NCI-H748 treated with DMSO at 0.1 percent for 48 hours (cell line): ENCODE measurements at places on chromosomes 12 and 14.

DNA sequence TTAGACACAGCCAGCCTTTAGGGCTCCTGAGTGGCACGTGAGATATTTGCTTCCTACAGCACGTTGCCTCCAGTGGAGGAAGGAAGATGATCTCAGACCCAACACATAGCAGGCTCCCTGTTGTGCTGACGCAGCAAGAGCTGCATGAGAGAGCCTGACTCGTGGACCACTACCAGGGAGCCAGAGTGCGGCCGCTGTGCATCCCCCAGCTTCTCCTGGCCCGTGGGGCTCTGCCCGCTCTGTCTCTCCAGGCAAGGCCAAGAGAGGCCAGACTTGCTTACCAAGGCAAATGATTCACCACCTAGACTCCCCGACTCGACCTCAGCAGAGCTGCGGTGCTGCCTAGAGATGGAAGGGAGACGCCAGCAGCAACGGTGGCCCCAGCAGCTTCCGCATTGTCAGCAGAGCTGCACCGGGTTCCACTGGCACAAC is 37.5 kb downstream of the MAP3K9 start:
- no peak for DNase-seq

DNA sequence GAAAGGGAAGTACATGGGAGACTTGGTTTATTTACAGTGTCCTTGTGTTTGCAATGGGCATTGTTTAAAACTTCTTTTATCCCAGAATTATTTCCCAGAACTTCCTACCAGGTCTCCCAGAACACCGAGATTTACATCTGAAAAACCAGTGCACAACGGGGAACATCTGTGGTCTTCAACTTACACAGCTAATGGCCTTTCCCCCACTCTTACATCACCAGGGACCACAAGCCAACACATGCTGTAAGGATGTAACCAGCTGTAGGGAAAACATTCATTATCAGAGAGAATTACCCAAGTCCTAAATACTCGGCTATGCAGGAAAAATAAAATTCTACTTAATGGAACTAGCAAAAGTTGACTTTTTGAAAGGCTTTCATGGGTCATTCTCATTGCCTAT is 267.6 kb downstream of the DUSP6 start:
- no peak for DNase-seq

GRCh38 chr12:13230500-13230899 is 34.0 kb downstream of the EMP1 start:
- no peak for DNase-seq

GRCh38 chr12:76307083-76307482 is 41.1 kb downstream of the BBS10 start:
- no peak for DNase-seq

DNA sequence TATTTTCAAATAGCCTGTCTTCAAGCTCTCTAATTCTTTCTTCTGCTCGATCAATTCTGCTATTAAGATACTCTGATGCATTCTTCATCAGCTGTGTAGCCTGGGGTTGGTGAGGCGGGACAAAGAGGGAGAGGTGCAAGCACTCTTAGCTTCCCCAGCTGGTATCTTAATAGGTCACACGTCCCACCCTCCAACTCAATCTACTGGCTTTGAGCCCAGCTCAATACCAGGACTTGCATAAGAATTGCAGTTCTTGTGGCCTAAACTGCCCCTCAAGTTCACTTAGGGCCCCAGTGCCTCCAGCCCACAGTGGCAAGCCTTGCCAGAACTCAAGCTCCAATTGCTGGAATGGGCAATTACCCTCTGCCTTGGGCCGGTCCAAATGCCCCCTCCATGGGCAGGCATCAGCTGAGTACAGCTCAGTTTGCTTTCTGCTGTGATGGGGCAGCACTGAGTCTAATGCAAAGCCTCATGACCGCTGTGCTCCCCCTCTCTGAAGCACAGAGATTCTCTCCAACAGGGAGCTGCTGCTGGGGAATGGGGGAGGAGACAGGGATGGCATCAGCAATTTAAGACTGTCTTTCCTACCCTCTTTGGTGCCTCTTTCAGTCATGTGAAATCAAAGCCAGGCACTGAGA is 5.6 kb upstream of the SPATA7 start:
- DNase-seq = no peak

DNA sequence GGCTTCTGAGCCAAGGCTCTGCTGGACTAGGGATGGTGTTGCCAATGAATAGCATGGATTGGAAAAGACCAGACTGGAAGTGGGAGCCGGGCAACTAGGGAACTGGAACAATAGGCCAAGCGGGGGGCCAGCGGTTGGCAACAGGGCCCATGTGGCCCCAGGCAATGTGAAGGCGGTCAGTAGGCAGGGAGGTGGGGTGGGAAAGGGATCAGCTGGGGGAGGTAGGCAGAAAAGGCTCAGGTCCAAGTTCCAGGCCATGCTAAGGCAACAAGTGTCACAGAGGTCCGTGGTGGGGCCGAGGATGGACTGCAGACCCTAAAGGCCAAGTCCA is 14.9 kb upstream of the MLXIP start:
- DNase-seq = no peak

DNA sequence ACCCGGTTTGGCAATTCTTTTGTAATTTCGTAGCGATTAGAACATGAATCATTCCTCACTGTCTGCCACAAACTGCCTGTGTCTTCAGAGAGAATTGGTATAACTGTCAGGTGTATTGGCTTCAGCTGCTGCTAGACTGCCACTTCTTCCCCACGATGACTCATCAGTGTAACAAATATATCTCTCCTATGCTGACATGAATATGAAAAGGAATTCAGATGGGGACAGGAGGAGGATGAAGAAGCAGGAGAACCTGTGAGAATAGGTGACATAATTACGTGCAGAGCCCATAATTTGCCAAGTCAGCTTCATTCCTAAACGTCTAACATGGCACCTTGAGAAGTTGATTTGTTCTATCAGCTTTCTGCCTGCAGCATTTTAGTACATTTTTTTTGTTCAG is 64.9 kb downstream of the FRMD6 start:
- no peak for DNase-seq

DNA sequence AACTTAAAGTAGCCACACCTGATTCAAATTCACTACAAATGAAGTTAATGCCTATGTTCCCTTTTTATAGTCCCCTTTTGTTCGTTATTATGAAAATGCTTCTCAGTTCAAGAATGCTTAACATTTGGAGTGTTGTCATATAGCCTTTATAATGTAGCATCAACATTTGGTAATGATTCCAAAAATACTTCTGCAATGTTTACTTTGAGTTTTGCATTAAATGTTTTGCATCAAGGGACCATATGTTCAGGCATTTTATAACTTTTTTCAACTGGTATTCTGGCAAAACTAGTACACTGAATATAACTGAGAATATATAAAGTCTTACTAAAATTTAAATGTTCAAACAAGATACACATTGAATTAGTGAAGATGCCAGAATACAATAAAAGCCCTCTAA is 209.6 kb upstream of the SLC16A7 start:
- DNase-seq = no peak

DNA sequence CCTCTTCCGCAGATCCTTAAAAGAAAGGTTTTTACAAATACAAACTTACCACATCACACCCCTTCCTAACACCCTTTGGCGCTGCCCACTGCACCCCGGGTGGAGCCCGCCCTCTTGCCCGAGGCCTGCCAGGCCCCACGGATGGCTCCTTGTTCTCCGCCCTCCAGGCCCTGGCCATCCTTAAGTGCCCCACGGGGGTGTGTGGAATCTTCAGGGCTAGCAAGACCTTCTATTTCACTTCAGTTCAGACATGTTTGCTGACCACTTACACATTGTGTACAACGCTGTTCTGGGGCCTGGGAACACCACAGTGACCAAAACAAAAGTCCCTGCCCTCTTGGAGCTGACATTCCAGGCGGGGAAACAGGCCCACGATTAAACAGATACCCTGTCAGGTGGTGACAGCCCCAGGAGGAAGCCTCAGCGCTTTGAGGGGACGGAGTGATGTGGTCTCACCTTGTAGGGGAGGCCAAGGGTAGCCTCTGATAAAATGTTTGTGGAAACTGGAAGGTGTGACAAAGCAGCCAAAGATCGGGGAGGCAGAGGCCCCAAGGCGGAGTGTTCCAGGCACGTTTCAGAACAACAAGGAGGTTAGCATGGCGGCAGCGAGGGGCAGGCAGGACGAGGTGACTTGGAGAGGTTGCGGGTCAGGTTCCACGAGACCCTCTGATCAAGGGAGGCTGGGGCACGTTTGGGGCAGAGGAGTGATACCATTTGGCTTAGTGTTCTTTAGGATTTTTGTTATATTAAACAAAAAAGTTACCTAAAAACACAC is 27.0 kb downstream of the TPCN1 start:
- DNase-seq = no peak

DNA sequence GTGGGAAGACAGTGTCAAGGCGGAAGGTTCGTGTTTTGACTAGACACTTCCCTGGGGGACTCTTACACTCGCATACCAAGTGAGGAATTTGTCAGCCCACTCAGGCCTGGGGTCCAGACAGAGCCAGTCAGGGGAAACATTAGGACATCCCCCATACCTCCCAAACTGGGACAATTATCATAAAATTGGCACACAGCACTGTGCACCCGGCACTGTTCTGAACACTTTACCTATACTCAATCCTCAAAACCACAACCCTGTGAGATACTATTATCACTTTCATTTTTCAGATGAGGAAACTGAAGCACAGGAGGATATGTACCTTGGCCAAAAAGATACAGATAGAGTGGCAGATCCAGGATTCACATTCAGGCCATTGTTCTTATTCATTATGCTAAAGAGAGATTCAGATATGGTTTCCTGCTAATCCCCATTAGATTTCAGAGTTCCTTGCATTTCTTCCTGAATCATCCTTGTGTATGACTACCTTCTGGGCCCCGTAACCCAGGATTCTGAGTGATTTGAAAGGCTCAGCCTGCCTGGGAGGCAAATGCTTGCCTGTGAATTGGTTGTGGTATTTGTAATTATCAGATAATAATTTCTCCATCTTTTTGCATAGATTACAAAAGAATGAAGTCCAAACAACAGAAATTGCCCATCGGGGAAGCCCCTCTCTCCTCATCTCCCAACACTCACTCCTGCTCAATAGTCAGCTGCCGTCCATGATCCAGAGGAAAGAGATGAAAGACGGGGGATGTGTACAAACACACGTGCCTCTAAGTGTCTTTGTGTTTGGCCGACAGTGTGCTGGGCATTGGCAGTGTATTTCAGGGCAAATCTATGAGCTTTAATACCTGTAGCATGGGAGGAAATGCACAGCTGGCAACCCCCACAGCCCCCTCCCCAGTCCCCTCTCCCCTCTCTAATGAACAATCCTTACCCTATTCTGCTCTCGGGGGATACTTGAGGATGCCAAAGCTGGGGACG is 4.6 kb downstream of the TAC3 start:
- DNase-seq = no peak

GRCh38 chr12:24049728-24050127 is 100.3 kb upstream of the SOX5 start:
- DNase-seq = no peak
